ENCODE measurements at places on chromosomes 7 and 10. TPM values are rescaled to one million over a fixed set of nuclear protein-coding genes. Genes with fewer than 3 reads are reported as not detected.

DGKI gene
- polyA plus RNA-seq: 0.61 TPM

ARHGEF35 gene
- polyA plus RNA-seq: 1.3 TPM

ABCA13 gene
- polyA plus RNA-seq: 0.10 TPM

SPAM1 gene
- polyA plus RNA-seq: not detected

CALD1 gene
- 93.4 TPM for polyA plus RNA-seq

PTF1A gene
- not detected for polyA plus RNA-seq

SSC4D gene
- polyA plus RNA-seq: 0.85 TPM

EBF3 gene
- polyA plus RNA-seq: 71.1 TPM

RSU1 gene
- polyA plus RNA-seq: 72.4 TPM

LIPA gene
- 44.2 TPM for polyA plus RNA-seq

Data from hindlimb muscle (tissue), 1 donor.